ENCODE measurements at places on chromosomes 1 and 21. TPM values are rescaled to one million over a fixed set of nuclear protein-coding genes. Genes with fewer than 3 reads are reported as not detected.
A peak's percentile ranks its signal among the peaks of the same experiment; 100 is the strongest.

GRCh38 chr1:21022279-21023040, 154.2 kb downstream of the EIF4G3 start:
- peak overlapping the region; percentile 55 for H3K27ac ChIP-seq
- H3K27me3 ChIP-seq, result no peaks in the 10 kb centered on the region
- peaks cover 4% of the 10 kb centered on the region for H3K4me1 ChIP-seq

Gene COL8A2
- total RNA-seq, result 1.1 TPM

GRCh38 chr1:201362906-201363305, 14.6 kb downstream of the TNNT2 start:
- H3K4me1 ChIP-seq, result no peaks in the 10 kb centered on the region
- H3K4me3 ChIP-seq, result no peak overlapping the region
- no peaks in the 10 kb centered on the region for H3K27me3 ChIP-seq
- DNase-seq, result peak; percentile 34
- H3K36me3 ChIP-seq, result no peaks in the 10 kb centered on the region
- H3K27ac ChIP-seq, result no peak overlapping the region

DNA sequence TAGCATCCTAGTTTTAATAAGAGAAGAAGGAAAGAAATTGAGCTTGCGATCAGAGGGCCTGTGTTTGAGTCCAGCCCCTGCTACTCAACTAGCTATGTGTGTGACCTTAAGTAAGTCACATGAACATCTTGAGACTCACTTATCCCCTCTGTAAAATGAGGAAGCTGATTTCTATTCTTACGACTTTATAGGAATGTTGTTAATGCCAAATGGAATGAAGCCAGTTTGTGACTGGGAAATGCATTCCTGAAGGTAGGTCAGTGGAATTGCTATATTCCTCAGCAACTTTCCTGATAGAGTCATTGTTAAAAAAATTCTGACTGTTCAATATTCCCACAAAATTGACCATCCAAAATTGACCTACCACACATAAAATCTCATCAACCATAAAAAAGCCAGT, 14.9 kb downstream of the FASLG start:
- H3K36me3 ChIP-seq, result no peaks in the 10 kb centered on the region
- H3K4me1 ChIP-seq, result no peaks in the 10 kb centered on the region
- H3K27me3 ChIP-seq, result no peaks in the 10 kb centered on the region
- H3K27ac ChIP-seq, result no peak overlapping the region
- no peak overlapping the region for H3K4me3 ChIP-seq

- H3K36me3 ChIP-seq, result no peaks in the 10 kb centered on the region
- DNase-seq, result no peak
- H3K27me3 ChIP-seq, result no peaks in the 10 kb centered on the region
- H3K4me1 ChIP-seq, result no peaks in the 10 kb centered on the region
These were observed 87.0 kb upstream of the BTG3 start for GRCh38 chr21:17699524-17700189.

GRCh38 chr1:53206735-53207379, 10.2 kb downstream of the CPT2 start:
- H3K4me1 ChIP-seq, result no peaks in the 10 kb centered on the region
- no peak for DNase-seq
- H3K36me3 ChIP-seq, result peaks cover 96% of the 10 kb centered on the region
- no peak overlapping the region for H3K4me3 ChIP-seq
- H3K27ac ChIP-seq, result no peak overlapping the region

- H3K36me3 ChIP-seq, result no peaks in the 10 kb centered on the region
- no peaks in the 10 kb centered on the region for H3K27me3 ChIP-seq
- no peak overlapping the region for H3K27ac ChIP-seq
- no peak overlapping the region for H3K4me3 ChIP-seq
- DNase-seq, result no peak
These were observed 730 bp downstream of the OLIG1 start for GRCh38 chr21:33070744-33070997.

Gene VWA5B1
- not detected for total RNA-seq

- H3K27ac ChIP-seq, result no peak overlapping the region
- DNase-seq, result no peak
- no peak overlapping the region for H3K4me3 ChIP-seq
- no peaks in the 10 kb centered on the region for H3K27me3 ChIP-seq
- H3K36me3 ChIP-seq, result no peaks in the 10 kb centered on the region
These were observed 20.6 kb upstream of the PTTG1IP start for GRCh38 chr21:44893948-44894656.

- no peak overlapping the region for H3K4me3 ChIP-seq
- DNase-seq, result peak; percentile 38
- H3K27me3 ChIP-seq, result no peaks in the 10 kb centered on the region
- H3K27ac ChIP-seq, result no peak overlapping the region
- peaks cover 6% of the 10 kb centered on the region for H3K4me1 ChIP-seq
- H3K36me3 ChIP-seq, result no peaks in the 10 kb centered on the region
These were observed 59.0 kb upstream of the CD1D start for GRCh38 chr1:158121604-158122254.

DNA sequence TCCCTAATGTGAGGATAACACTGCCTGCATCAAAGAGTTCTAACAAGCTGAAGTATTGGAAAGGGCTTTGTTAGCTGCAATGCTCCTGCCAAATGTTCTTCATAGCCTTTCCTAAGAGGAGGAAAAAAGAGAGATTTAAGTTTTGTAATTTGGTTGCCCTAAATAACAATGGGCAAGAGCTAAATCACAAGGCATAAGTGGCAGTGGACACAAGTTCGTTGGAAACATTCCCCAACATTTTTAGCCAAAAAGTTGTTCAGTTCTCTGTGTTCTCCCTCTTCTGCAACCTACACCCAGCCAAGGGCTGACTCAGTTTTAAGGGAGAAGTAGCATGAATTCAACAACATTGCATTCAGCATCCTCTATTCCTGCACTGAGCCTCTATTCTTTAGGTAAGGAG, 2.6 kb upstream of the UQCRHL start:
- no peaks in the 10 kb centered on the region for H3K36me3 ChIP-seq
- no peaks in the 10 kb centered on the region for H3K4me1 ChIP-seq
- DNase-seq, result no peak
- H3K27me3 ChIP-seq, result no peaks in the 10 kb centered on the region

- H3K4me3 ChIP-seq, result no peak overlapping the region
- no peak overlapping the region for H3K27ac ChIP-seq
- H3K36me3 ChIP-seq, result no peaks in the 10 kb centered on the region
- no peaks in the 10 kb centered on the region for H3K27me3 ChIP-seq
These were observed 26.2 kb upstream of the ZFP69B start for GRCh38 chr1:40423951-40424618.

DNA sequence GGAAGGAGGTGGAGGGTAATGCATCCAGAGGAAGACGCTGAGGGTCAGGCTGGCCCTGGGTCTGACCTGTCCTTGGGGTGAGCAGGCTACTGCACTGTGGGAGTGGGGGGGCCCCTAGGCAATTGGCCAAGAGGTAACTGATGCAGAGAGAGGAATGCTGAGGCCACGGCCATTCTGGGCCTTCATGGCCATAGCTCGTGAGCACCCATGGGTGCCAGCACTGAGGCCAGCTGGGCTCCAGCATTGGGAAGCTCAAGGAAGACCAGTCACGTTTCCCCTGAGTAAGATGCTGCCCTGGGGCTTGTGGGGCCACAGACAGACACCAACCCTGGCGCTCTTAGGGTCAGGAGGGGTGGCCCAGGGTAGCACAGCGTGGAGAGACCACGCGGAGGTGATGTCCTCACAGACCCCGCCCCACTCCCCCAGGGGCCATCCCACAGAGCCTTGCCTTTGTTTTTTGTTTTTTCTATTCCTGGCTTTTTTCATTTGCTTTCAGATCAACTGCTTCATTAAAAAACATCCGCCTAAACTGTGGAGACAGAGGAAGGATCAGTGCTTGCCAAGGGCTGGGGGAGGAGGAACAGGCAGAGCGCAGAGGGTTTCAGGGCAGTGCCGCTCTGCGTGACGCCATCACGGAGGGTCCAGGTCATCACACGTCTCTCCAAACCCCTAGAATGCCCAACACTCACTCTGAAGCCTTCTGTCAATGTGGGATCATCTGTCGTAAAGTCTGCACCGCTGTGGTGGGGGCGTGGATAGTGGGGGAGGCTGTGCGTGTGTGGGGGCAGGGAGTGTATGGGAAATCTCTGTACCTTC, 61.1 kb downstream of the SIK1 start:
- H3K4me3 ChIP-seq, result no peak overlapping the region
- no peaks in the 10 kb centered on the region for H3K36me3 ChIP-seq
- H3K27ac ChIP-seq, result no peak overlapping the region

DNA sequence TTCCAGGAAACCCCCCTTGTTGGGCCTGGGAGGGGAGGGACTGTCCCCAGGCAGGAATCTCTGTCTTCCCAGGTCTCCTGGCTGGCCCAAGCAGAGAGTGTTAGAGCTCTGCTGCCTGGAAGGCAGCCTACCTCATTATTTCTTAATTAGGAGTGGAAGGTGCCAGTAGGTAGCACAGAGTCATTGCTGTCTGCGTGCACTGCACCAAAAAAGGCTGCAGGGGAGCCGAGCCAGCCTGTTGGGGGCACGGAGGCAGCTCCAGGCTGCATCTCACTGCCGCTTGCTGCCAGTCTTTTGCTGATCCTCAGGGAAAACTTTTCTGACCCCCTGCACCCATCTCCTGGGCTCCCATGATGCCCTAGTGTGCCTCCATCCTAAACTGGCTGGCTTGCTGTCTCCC, 58.1 kb downstream of the LRRN2 start:
- no peaks in the 10 kb centered on the region for H3K4me1 ChIP-seq
- DNase-seq, result no peak
- no peaks in the 10 kb centered on the region for H3K27me3 ChIP-seq
- no peak overlapping the region for H3K4me3 ChIP-seq
- H3K27ac ChIP-seq, result no peak overlapping the region

- H3K4me1 ChIP-seq, result no peaks in the 10 kb centered on the region
- no peak overlapping the region for H3K27ac ChIP-seq
- DNase-seq, result no peak
- H3K36me3 ChIP-seq, result no peaks in the 10 kb centered on the region
- H3K4me3 ChIP-seq, result no peak overlapping the region
These were observed 424.5 kb downstream of the NEGR1 start for GRCh38 chr1:71857862-71858261.

Gene FNDC5
- total RNA-seq, result not detected

Gene OSCP1
- total RNA-seq, result 9.9 TPM

GRCh38 chr1:38235705-38236104, 189.1 kb upstream of the POU3F1 start:
- H3K4me1 ChIP-seq, result no peaks in the 10 kb centered on the region
- H3K27ac ChIP-seq, result no peak overlapping the region
- DNase-seq, result no peak
- no peaks in the 10 kb centered on the region for H3K36me3 ChIP-seq
- H3K27me3 ChIP-seq, result no peaks in the 10 kb centered on the region
- H3K4me3 ChIP-seq, result no peak overlapping the region

GRCh38 chr1:115158181-115158580, 68.9 kb upstream of the TSPAN2 start:
- no peaks in the 10 kb centered on the region for H3K27me3 ChIP-seq
- no peak overlapping the region for H3K4me3 ChIP-seq
- no peak for DNase-seq
- H3K36me3 ChIP-seq, result no peaks in the 10 kb centered on the region
- no peaks in the 10 kb centered on the region for H3K4me1 ChIP-seq
- no peak overlapping the region for H3K27ac ChIP-seq

DNA sequence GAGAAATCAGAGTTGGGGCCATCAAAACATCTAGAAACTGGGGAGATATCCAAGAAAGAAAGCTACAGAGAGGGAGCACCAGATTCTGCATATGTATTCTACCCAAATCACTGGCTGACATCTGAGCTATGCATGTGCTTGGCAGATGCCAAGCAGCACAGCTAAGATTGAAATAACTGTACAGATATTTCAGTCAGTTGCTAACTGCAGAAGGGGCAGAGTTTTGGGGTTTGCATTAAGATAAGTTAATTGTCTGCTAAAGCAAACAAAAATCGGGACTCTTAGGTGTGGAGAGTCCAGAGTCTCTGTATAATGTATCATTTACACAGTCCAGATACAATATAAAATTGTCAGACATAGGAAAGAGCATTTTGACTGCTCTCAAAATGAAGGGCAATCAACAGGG, 437.1 kb downstream of the PTBP2 start:
- no peak for DNase-seq
- H3K27me3 ChIP-seq, result no peaks in the 10 kb centered on the region
- no peak overlapping the region for H3K4me3 ChIP-seq
- no peaks in the 10 kb centered on the region for H3K36me3 ChIP-seq

Gene SORT1
- total RNA-seq, result 124 TPM

DNA sequence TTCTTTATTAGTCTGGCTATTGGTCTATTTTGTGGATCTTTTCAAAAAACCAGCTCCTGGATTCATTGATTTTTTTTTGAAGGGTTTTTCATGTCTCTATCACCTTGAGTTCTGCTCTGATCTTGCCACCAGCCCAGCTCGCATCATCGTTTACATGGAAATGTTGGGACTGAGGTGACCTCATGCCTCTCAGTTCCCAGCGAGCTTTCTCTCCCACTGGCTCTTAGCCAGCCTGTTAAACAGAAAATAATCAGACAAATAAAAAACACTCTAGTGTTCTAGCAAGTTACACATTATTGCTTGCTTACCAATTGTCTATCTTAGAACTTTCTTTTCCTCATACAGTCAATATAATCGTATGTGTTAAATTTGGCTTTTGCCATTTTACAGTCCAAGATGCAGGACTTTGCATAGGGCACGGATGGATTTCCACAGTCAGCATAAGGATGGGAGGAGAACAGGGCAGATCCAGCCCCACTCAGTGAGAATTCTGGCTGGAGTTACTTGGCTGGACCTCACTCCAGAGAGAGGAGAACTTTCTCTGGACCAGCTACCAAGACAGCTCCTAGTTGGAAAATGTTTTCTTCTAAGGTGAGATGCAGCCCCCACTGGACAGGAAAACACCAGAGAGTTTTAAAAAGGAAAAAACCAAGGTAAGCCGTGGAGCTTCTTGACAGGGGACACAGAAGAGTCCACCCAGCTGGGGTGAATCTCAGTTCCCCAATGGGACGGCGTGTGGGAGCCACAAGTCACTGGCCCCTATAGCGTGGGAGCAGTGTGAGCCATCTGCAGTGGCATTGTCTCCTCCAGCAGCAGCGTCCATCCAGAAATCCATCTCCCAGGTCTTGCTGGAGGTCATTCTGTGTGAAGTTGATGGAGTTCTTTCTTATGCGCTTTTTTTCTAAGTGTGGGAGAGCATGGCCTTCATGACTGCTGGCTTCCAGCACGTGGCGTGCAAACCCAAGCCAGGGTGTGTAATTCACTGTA, 17.6 kb downstream of the PGBD2 start:
- DNase-seq, result no peak
- no peaks in the 10 kb centered on the region for H3K36me3 ChIP-seq
- H3K4me1 ChIP-seq, result no peaks in the 10 kb centered on the region

Gene FAAH
- 173 TPM for total RNA-seq

Measured in Peyer's patch (tissue), 4 donors.